Epithelial cell of umbilical artery (primary cell): ENCODE measurements at places on chromosomes 7 and 10. TPM values are rescaled to one million over a fixed set of nuclear protein-coding genes. Genes with fewer than 3 reads are reported as not detected.

Gene SEMA4G
- 0.30 and 0.65 TPM in 2 replicates for total RNA-seq

Gene OPN1SW
- total RNA-seq, result not detected in 2 replicates

Gene FXYD4
- total RNA-seq, result not detected in 2 replicates

Gene MRPS17
- total RNA-seq, result 23.7 and 33.3 TPM in 2 replicates

Gene PON2
- total RNA-seq, result 66.9 and 90.7 TPM in 2 replicates

Gene JAKMIP3
- total RNA-seq, result under 0.01 TPM in 1 of 2 replicates, not detected in the other

Gene ANKRD30A
- total RNA-seq, result not detected in 2 replicates

Gene EPO
- total RNA-seq, result not detected in 2 replicates

Gene NOS3
- total RNA-seq, result 13.3 and 26.4 TPM in 2 replicates

Gene CASD1
- 14.6 and 22.6 TPM in 2 replicates for total RNA-seq

Gene NUDT13
- 0.97 and 1.1 TPM in 2 replicates for total RNA-seq

Gene HABP2
- not detected in 2 replicates for total RNA-seq

Gene TRIL
- total RNA-seq, result 0.30 and 0.32 TPM in 2 replicates

Gene PLAC9
- 2.9 and 4.9 TPM in 2 replicates for total RNA-seq

Gene ACTL6B
- not detected in 2 replicates for total RNA-seq

Gene PROSER2
- total RNA-seq, result 5.3 and 6.5 TPM in 2 replicates

Gene KMT2E
- total RNA-seq, result 58.5 and 117 TPM in 2 replicates

Gene OR9A2
- total RNA-seq, result not detected in 2 replicates

Gene IFIT2
- 0.97 and 15.2 TPM in 2 replicates for total RNA-seq

Gene LMOD2
- total RNA-seq, result not detected in 2 replicates

Gene SPDYE5
- total RNA-seq, result not detected in 2 replicates

Gene CD36
- 0.15 and 0.32 TPM in 2 replicates for total RNA-seq

Gene MYOZ1
- not detected in 2 replicates for total RNA-seq

Gene DYNC1I1
- under 0.01 and 1.8 TPM in 2 replicates for total RNA-seq

Gene SH2D4B
- total RNA-seq, result under 0.01 and 0.30 TPM in 2 replicates

Gene PCGF6
- 14.9 and 27.1 TPM in 2 replicates for total RNA-seq

Gene CCDC71L
- 45.1 and 74.5 TPM in 2 replicates for total RNA-seq

Gene CYP2W1
- not detected in 2 replicates for total RNA-seq

Gene NPSR1
- total RNA-seq, result not detected in 2 replicates
